ENCODE measurements at places on chromosomes 7 and 10.

- no peak for DNase-seq
These were observed 4.8 kb upstream of the PDE1C start for GRCh38 chr7:32074787-32075585.

GRCh38 chr7:84823530-84823929, 363.3 kb downstream of the SEMA3D start:
- no peak for DNase-seq

DNA sequence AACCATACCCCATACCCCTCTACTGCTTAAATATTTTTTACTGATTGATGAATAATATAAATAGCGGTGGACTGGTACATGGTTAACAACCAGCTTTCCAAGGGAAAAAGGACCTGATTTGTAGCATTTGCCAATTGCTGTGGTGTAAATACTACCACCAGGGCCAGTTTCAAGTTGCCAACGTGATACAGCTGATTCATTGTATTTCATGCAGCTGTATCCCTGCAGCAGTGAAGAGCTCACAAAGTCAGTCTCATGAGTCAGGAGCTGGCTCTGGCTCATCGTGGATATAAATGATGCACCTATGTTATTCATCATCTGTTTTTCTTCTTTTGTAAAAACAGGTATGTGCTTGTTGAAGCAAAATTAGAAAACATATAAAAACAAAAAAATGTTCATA, 15.2 kb downstream of the CALML5 start:
- DNase-seq, result no peak

- no peak for DNase-seq
These were observed 51.3 kb upstream of the TCF7L2 start for GRCh38 chr10:112898540-112899390.

DNA sequence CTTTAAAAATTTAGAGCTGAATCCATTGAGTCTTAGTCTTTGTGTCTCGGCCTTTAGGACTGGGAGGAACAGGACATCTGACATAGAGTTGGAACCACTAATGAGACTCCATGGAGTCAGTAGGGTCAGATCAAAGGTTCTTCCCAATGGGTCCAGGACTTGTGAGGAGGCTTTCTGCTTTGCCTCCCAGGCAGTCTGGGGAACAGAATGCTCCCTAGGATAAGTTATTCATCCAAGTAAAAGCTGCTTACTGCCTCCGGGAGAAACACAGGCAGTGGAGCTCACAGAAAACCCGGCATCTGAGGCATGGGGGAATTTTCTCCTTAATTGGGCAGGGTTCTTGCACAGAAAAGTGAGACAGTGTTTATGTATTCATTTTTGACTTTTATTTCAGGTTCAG, 216.4 kb downstream of the SEC23IP start:
- no peak for DNase-seq

DNA sequence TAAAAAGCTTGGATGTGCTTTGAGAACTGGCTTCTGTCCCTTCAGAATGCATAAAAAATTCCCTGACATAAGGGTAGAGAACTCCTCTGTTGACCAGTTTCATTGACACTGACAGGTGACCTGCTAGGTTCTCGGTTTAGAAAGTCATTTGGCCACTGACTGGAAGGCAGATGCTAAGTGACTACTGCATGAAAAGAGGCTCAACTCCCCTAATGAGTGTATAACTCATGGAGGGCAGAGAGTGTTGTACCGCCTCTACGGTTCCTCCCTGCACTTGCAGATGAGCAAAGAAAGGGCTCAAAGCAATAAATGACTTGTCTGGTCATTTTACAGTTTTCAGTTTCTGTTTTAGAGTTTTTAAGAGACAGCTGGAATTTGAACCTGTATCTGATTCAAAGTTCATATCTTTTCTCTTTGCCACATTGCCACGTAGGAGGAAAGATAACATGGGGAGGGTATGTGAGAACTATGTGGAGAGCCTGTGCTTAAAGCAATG, 2.9 kb upstream of the FGL2 start:
- DNase-seq, result no peak
